ENCODE measurements at places on chromosomes 5 and 9.

GRCh38 chr9:81474125-81474524 is 215.2 kb downstream of the TLE1 start:
- no peak for DNase-seq

DNA sequence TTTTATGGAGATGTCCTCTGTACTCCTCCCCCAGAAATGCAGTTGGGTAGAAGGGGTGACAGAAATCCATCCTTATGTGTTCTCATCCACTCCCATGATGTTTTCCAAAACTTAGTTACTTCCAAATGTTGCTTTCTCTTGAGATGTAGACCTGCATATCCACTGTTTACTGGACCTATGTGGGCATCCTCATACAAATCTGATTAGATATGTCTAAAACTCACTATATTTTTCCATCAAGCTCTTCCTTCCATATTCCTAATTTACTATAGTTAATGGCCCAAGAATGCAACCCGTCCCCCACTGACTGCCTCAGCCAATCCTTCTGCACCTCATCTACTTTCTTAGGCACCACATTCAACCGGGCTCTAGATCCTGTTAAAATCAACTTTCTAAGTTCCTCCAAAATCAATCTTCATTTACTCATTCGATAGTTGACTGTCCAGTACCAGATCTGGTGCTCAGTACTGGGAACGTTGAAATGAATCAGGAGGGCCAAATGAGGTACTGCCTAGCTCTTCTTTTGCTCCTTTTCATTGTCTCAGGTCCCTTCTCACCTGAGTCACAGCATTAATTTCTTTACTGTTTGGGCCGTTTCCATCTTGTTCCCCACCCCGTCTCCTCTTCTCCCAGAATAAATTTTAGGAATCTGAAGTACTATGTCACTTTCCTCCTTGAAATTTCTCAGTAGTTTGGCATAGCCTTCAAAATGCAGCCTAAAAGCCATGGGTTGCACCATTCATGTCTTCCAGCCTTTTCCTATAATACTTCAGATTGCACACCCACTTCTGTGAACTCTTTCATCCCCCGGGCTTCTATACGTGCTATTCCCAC is 7.9 kb downstream of the PLK2 start:
- no peak for DNase-seq

DNA sequence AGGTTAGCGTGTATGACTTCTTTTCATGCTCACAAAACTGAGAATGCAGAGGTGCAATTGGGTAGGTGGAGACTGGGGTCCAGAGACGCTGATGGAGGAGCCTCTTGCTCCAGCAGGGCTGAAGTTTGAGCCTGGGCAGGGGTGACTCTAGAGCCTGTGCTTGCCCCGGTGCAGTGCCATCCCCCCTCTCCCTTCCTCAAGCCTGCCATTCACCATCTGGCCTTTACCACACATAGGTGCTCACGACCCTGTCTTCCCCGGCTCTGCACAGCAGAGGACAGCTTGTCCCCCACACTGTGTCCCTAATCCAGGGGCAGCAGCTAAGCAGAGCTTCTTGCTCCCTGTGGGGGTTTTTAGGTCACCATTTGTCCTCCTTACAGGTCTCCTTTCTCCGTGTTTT is 86.5 kb downstream of the DAP start:
- no peak for DNase-seq

DNA sequence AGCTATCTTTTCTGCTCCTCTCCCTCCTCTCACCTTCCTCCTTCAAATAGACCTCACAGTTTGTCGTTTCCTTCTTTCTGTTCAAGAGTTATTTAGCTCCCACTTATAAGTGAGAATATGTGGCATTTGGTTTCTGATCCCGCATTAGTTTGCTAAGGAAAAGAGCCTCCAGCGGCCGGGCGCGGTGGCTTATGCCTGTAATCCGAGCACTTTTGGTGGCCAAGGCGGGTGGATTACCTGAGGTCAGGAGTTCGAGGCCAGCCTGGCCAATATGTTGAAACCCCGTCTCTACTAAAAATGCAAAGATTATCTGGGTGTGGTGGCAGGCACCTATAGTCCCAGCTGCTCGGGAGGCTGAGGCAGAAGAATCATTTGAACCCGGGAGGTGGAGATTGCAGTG is 2101.6 kb downstream of the MAT2B start:
- no peak for DNase-seq

- DNase-seq, result no peak
These were observed 227.0 kb downstream of the WDR70 start for GRCh38 chr5:37606148-37606547.

DNA sequence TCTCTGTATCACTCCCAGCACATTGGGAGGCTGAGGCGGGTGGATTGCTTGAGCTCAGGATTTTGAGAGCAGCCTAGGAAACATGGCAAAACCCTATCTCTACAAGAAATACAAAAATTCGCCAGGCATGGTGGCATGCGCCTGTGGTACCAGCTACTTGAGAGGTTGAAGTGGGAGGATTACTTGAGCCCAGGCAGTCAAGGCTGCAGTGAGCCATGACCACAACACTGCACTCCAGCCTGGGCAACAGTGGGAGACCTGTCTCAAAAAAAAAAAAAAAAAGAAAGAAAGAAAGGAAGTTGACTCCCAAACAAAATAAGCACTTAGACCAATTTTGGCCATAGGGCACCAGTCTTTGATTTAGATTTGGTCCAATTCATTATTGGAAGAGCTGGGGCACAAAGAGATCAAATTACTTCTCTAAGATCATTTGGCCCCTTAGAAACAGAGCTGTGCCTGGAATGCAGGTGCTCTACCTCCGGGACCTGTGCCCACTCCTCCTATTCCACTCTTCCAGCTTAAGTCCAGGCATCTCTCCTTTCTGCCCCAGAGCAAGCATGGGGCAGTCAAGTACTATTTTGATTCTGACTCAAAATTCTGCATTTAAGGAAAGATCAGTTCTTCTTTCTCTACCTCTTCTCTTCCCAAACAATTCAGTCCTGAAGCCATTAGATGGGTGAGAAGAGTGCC is 59.0 kb downstream of the ALDH7A1 start:
- no peak for DNase-seq

- peak; percentile 41 for DNase-seq
These were observed 43.6 kb upstream of the RAD23B start for GRCh38 chr9:107239474-107239873.

DNA sequence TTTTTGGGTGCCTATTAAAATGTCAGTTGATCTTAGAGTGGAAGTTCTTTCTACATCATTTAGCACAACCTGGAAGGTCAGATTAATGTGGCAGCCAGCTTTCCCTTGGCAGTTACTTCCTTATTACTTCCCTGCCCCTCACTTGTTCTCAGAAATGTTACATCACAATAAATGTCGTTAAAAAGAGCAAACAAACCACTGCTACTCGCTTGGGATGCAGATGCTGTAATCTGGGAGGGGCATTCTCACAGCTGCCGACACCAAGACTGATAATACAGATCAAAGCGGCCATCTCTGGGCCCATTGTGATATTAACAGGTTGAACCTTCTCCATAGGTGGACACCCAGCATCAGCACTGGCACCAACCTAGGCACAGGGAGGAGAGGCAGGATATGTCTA is 29.3 kb downstream of the PLAC8L1 start:
- DNase-seq, result no peak

- no peak for DNase-seq
These were observed 30.5 kb upstream of the MSH3 start for GRCh38 chr5:80623999-80624398.

DNA sequence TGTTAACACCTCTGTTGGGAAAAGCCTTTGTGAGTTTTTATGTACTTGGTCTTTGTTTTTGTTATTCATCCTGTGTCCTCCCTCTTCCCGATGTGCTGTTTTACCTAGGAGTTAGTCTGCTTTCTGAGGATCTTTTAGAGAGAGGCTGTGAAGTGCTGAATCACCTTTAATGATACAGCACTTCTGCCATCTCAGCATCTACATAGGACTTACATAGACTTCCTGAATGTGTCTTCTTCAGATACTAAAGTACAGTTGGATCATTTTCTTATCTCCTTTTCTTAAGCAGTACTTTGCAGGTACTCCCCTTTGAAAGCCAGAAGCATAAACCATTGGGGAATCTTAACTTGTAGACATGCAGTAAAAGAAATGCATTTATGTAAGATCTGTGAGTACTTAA is 31.5 kb downstream of the OTULIN start:
- no peak for DNase-seq

DNA sequence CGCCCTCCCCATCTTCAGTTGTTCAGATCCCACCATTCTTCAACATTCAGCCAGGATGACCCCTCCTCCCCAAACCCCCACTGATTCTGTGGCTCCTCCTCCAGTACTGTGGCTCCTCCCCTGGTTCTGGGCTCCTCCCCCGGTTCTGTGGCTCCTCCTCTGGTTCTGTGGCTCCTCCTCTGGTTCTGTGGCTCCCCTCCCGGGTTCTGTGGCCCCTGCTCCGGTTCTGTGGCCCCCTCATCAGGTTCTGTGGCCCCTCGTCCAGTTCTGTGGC is 32.8 kb downstream of the C5orf15 start:
- DNase-seq, result no peak

DNA sequence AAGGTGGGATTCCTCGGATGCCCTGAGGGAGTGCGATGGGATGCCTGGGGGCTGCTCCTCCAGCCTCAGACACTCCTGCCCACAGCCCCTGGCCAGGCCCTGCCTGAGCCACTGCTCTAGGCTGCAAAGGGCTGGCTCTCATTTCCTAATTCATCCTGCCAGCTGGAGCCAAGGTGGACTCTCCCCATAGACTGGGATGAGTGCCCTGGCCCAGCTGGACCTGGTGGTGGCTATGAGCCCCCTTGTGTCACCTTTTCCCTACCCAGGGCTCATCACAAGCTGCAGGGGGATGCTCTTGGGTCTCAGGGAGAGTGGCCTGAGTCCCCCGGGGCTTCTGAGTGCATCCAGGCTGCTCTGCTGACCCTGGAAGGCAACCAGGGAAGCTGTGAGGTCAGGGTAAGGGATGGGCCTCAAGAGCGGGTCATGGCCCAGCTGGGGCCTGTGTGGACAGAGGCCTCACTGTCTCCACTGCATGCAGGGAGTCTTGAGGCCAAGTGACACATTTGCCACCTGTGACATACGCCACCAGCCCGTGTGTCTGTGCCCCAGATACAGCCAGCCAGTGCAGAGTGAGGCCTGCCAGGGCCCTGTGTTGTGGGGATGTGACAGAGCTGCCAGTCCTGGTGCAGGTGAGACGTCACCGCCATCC is 102.7 kb upstream of the IER5L start:
- DNase-seq, result no peak

- no peak for DNase-seq
These were observed 18.4 kb upstream of the TCF7 start for GRCh38 chr5:134095887-134096589.

DNA sequence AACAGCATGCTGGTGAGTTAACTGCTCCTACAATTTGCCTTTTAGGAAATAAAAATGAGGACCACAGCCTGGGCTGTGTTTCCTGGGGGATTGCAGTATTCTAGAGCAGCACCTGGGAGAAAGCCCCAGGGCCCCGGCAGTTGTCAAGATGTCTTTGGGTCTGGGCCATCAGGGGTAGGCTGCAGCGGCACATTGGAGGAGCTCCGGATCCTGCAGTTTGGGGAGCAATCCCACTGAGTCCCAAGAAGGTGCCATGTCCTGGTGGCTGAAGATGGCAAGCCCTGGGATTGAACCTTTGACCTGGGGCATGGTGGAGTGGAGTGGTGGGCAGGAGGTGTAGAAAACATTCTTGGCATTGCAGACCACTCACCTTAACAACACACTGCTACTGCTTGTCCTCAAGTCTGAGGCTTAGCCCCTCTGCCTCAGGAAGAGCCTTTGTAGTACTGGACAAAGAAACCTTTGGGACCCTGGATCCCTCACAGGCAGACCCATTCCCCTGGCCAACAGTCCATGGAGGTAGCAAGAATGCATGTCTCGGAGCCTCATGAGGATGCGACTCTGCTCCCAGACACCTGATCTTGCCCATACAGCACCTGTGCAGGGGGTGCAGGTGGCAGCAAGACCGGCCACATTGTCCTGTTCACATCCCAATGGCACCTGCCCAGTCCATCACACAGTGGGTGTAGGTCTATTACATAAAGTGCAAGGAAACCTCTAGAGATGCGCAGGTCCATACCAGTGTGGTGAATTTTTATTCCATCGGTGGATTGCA is 159.1 kb upstream of the IRX2 start:
- no peak for DNase-seq

DNA sequence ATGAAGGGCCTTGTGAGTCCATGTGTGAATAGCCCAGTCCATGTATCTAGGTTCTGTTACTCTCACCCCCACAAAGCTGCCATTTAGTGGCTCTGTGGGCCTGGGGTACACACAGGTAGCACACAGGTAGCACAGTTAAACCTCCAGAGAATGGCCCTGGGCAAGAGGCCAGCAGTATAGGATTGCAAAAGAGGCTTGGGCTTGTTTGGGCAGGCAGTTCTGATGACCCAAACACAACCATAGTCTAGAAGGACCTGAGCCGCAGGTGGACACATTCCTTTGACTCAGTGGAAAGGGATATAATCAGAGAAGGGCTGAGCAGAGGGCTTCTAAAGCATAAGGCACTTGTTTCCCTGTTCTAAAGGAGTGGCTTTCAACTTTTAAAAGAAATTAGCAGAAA is 326.8 kb upstream of the SGCD start:
- DNase-seq, result no peak

GRCh38 chr9:137296670-137297664 is 5.1 kb downstream of the NRARP start:
- no peak for DNase-seq

- DNase-seq, result no peak
These were observed 18.5 kb upstream of the GNE start for GRCh38 chr9:36276781-36277181.

DNA sequence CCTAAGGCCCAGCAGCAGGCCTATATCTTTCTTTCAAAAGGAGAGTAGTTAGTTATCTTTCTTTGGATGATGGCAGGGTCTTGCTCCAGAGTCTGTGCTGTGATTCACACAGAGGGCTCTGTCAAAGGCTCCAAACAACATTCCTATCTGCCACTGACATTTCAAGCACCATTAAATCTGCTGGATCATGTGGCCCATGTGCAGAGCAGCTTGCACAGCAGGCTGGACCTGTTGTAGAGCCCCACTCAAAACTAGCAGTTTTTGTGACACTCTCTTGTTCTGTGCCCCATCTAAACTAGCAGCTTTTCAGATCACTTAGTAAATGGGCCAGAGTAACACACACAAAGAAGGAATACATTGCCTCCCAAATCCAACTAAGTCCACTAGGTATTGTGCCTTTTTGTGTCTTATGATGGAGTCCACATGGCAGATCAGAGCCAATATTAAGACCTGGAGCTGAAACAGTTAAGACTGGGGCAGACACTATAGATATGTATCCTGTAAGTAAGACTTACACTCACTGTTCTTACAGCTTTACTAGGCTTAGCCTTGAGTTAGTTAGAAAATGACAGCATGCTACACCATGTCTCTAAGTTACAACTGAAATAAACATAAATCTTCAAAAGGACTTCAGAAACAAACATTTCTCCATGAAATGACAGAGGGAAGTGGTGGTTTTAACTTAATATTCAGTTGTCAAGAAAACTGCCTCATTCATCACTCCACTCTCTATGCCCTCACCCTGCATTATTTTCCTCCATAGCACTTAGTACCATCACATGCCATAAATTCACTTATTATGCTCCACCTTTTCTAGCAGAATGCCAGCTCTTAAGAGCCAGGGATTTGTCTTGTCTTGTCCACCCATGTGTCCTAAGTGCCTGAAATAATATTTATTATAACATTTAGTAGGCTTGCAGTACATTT is 400.9 kb downstream of the RAB3C start:
- DNase-seq, result no peak
